ENCODE measurements at places on chromosomes 12 and 14. TPM values are rescaled to one million over a fixed set of nuclear protein-coding genes. Genes with fewer than 3 reads are reported as not detected.

DNA sequence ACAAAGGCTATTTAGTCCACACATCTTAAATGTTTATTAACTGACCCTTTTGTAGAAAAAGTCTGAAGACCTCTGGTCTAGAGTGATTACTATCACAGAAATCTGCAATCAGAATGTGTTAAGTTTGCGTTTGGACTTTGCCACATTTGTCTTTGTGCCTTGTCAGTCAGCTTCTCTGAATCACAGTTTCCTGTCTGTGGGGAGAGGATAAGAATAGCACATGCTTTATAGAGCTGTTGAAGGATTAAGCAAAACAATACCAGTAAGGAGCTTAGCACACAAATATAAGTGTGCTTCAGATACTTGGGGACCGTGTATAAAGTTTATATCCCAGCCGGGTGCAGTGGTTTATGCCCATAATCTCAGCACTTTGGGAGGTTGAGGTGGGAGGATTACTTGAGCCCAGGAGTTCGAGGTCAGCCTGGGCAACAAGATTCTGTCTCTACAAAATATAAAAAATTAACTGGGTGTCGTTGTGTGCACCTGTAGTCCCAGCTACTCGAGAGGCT, 63.0 kb upstream of the BTG1 start:
- peak; percentile 39 for DNase-seq

- DNase-seq: no peak
Observed at GRCh38 chr12:127450826-127451225, 816.1 kb upstream of the TMEM132C start.

GRCh38 chr14:105152794-105153241, 15.8 kb downstream of the JAG2 start:
- no peak for DNase-seq

- DNase-seq: no peak
Observed at GRCh38 chr12:122042910-122043309, 21.2 kb downstream of the BCL7A start.

DNA sequence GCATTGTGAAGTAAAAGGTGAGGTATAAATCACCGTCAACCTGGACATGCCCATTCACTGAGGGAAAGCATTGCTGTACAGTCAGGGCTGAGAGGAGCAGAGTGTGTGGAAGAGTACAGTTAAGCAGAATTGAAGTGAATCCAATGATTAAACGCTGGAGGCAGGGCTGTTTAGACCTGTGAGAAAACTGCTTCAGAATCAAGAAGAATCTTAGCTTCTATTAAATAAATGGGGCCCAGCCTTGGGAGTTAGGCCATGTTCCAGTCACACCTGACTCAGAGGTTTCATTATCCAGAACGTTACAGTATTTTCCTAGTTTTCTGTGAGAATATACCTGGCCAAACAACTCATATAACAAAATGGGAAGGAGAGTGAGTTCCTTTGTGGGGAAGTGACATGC, 86.9 kb downstream of the ATP23 start:
- no peak for DNase-seq

DNA sequence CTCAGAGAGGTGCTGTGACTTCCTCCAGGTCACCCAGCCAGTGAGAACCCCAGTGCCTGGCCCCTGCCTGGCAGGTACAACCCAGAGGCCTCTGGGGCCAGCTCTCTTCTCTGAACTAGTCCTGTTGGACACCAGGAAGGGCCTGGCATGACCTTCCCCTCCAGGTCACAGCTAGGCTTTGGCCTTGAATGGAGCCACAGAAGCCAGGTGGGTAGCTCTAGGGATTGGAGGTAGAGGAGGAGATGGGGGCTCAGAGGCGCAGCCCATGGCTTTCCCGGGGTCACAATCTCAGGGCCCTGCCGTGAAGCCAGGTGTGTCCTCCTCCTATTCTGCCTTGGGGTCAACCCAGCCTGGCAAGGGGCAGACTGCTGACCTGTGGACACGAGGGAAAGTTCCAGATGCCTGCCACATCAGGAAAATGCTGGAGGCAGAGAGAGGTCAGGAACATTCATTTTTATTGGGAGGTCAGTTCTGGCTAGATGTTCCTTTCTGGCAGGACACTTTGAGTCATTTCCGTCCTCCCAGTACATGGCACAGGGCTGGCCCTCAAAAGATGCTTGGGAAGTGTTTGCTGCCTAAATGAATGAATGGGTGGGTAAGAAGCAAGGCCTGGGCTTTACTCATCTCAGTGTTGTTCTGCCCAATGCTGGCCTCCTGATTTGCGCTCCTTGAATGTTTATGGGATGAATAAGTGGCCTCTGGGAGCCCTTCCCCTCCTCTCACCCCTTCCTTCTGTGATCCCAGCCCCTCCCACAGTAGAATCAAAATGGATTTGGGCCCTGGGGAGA, 25.4 kb downstream of the FAM222A start:
- no peak for DNase-seq

- DNase-seq: no peak
Observed at GRCh38 chr12:62128175-62128975, 131.8 kb upstream of the USP15 start.

DNA sequence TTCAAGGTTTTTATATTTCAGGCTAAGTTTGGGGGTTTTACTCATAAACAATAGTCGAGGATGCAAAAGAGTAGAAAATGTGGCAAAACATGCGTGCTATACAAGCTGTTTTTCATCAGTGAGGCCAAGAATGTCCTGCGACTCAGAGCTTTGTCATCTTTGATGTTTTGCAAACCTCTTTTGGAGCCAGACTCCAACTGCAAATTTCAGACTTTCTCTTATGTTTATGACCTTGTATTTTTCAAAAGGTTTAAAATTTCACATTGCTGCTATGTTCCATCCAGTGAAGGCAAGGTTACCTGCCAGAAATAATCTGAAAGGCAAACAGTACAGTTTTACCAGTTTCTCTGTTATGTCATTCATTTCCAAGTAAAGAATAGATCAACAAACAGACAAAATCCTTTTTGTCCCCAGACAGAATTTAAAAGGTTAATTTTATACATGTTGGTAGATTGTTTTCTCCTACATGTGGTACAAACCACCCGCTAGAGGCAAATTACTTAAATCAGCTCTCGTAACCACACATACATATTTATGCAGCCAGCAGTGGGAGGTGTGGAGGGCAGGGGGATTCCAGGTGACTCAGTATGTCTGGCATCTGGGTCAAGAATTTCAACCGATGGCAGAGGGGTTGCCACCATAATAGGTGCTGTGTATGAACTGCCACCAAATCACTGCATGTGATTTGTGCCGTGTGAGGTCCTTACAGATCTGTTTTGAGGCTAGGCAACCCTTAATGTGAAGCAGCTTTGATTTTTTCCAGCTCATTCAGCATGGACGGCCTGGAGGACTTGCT, 119.8 kb upstream of the CPM start:
- no peak for DNase-seq

GRCh38 chr14:95535226-95536021, 574 bp downstream of the GLRX5 start:
- no peak for DNase-seq

GRCh38 chr14:94143711-94144110, 14.3 kb upstream of the IFI27L2 start:
- DNase-seq: no peak

DNA sequence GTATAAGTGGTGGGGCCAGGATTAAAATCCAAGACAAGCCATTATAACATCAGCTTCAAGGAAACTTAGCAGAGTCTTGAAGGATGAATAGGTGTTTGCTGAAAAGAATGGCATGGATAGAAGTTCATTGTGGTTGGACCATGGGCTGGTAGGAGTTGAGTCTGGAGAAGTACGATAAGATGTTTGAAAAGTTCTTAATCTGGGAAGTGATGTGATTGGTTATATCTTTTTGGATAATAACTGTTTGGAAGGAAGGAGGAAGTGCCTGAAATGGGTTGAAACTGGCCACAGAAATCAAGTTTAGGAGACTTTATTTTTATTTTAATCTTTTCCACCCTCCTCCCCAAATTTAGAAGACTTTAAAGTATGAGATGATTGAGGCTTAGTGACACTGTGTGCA, 4.9 kb downstream of the DENR start:
- DNase-seq: no peak

GRCh38 chr14:66115740-66116502, 370.2 kb upstream of the CCDC196 start:
- no peak for DNase-seq

GRCh38 chr12:55955800-55956508, 9.9 kb downstream of the PMEL start:
- no peak for DNase-seq

DNA sequence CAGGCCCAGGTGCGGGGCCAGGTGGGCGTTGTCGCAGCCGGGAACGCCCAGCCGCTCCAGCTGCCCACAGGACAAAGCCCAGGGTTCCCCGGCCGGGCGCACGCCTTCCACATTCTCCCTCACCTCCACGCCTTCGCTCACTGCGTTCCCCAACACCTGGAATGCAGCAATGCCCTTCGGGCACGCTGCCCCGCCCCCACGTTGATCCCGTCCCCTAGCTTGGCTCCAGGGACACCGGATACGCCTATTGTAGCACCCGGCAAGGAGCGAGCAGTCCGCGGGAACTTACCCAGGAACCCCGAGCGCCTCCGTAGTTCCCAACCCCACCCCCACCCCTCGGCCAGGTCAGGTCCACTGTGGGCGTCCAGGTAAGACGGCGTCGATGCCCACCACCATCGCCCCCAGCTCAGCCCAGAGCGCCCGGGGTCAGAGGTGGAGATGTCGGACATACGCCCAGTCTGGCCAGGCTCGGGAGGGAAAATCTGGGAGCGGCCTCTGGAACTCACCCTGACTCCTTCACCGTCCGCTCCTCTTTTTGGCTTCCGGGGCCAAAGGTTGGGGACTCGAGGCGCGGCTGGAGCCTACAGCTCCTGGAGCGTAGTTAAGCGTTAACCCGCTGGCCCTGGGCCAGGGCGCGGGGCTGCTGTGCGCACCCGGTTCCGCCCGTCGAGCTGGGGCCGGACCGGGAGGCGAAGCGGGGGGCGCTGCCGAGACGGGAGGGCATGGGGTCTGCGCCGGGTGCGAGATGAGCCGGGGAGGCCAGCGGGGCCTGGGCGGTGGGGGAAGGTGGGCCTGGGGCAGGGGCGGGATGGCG, 594 bp upstream of the CEP170B start:
- no peak for DNase-seq

- DNase-seq: no peak
Observed at GRCh38 chr14:52360831-52361230, 46.7 kb downstream of the PTGER2 start.

- no peak for DNase-seq
Observed at GRCh38 chr12:3137268-3137781, 60.1 kb downstream of the TSPAN9 start.

DNA sequence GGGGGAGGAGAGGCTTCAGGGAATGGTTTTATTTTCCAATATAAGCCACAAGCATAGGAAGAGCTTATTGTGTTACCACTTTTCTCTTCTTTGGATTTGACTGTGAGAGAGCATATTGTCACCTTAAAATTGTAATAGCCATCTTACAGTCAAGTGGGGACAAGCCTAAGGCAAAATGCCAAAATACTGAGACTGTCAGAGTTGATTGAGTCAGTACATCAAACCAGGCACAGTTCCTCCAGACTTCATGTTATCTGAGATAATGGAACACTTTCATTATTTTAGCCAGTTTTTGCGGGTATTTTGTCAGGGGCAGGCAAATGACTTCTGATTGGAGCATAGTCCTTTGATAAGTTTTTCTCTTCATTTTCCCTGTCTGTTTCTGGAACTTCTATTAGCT, 19.5 kb upstream of the NUBPL start:
- no peak for DNase-seq

- DNase-seq: no peak
Observed at GRCh38 chr12:120332523-120332922, 4.9 kb upstream of the PLA2G1B start.

GRCh38 chr14:82239223-82239622, 705.6 kb upstream of the SEL1L start:
- no peak for DNase-seq

DNA sequence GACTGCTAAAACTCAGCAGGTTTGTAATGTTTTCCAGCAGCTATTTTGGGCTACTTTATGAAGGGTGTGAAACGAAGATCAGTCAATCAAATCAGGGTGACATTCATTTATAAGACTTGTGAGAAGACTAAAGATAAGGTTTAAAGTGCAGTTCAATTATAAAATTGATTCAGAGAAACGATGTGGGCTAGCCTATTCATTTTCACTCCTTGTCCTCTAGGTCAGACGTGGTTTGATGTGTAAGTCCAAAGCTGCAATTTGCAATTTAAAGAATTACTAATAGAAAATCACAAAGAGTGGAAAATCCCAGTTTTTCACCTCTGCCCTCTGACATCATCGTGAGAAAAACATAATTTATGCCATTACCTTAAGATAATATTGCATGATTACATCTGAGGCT, 243.5 kb upstream of the NOVA1 start:
- DNase-seq: no peak

DNA sequence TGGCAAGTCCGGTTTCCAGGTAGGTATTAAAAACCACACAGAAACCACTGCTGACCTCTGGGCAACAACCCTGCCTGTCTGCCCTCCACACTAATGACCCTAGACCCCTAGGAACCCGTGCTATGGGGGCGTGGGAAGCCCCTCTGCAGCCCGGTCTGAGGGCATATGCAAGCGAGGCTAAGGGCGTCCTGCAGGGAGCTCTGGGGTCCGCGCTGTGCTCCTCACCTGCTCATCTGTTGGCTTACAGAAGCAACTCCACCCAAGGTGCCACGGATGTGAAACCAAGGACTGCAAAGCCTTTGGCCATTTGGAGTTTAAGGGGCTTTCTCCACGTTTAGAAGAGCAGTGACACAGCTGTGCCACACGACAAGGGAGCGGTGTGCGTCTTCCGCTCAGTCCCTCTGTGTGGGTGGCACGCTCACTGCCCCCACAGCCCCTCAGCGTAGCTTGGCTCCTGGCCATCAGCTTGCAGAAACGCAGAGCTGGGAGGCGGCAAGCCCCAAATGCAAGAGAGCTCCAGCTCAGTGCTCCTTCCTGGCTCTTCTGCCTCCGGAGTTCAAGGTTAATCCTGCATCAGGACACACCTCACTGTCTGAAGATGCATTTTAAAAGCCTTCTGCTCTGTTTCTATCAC, 18.4 kb downstream of the AMN start:
- DNase-seq: no peak

DNA sequence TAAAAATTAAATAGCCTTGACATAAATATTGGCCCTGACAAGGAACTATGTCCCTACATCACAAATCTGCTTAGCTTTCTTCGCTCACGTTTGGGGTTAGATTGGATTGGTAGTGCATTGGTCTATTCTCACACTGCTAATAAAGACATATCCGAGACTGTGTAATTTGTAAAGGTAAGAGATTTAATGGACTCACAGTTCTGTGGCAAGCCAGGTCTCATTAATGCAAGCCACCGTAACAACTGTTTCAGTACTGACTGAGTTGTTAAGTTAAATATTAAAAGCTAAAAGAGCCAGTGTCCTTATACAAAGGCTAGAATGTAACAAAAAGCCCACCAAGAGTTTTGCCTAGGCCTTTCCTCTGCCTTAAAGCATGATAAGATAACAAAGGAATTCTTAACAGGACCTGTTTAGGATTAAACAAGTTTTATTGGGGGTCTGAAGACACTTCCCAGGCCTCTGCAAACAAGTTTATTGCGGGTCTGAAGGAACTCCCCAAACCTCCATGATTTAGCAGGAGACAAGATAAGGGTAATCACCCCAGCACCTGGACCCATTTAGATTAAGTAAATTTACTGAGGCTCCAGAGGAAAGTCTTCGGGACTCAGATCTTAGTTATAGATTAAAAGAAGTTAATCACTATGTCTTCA, 88.2 kb upstream of the PTGDR start:
- no peak for DNase-seq

- no peak for DNase-seq
Observed at GRCh38 chr12:126974779-126975178, 1292.2 kb upstream of the TMEM132C start.

- peak; percentile 10 for DNase-seq
Observed at GRCh38 chr12:14185427-14186192, 179.9 kb upstream of the ATF7IP start.

The CPSF6 gene
- 82.0 TPM for total RNA-seq

The OR11G2 gene
- not detected for total RNA-seq

The PAPLN gene
- total RNA-seq: 22.2 TPM

The KERA gene
- total RNA-seq: not detected

The ATXN7L3B gene
- total RNA-seq: 18.0 TPM

Data from Panc1 (cell line).